ENCODE measurements at places on chromosomes 13 and 19.

DNA sequence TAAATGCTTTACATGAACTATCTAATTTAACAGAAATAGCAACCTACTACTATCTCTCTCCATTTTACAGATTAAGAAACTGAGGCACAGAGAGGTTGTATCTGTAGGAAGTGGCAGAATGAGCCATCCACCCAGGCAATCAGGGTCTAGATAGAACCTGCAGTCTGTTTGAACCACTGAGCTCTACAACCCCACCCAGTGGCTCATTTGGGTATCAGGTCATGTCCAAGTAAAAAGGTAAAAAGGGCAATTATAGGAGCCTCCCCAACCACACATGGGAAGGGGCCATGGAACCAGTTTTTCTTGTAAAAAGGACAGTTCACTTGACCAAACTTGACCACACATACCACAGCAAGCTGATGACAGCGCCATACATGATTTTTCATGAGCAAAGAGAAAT is 92.9 kb upstream of the SGCG start:
- no peak for DNase-seq

GRCh38 chr13:30855569-30855968 is 50.5 kb upstream of the MEDAG start:
- DNase-seq = no peak

- no peak for DNase-seq
Observed at GRCh38 chr19:44985445-44985844, 15.8 kb upstream of the RELB start.

GRCh38 chr19:49639401-49640112 is 386 bp downstream of the RRAS start:
- no peak for DNase-seq

DNA sequence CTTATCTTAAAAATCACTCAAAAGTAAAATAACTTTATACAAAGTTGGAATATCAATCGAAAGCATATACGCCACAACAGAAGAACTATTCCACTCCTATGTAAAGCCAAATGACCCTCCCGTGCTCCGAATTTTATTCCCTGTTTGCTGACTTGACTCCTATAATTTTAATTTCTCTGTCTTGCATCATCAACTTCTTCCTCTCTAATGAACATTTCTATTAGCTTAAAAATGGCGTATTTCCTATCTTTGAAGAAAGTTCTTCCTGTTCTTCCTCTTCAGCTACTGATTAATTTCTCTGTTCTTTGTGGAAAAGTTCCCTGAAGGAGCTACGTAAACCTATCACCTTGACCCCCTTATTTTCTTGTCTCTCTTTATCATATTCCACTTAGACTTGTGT is 389.3 kb downstream of the LMO7 start:
- no peak for DNase-seq

DNA sequence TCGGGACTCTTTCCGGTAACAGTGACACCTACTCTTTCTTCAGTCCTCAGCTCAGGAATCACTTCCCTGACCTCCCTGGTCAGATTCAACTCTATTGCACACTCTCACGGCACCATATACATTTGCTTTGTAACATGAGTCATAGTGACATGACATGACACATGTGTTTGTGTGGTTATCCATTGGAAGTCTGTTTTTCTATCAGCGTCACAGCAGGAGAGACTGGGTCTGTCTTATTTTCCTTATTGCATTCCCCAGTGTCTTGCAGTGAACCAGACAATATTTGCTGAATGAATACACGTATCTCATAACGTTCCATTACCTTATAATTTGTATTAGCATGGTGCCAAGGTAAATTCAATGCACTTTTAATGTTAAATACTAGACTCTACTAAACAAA is 102.0 kb downstream of the DCLK1 start:
- no peak for DNase-seq

- no peak for DNase-seq
Observed at GRCh38 chr13:27528908-27529307, 78.5 kb upstream of the MTIF3 start.

GRCh38 chr13:27269114-27269665 is 1.4 kb upstream of the RASL11A start:
- no peak for DNase-seq

- DNase-seq = no peak
Observed at GRCh38 chr19:47028195-47028601, 8.6 kb downstream of the NPAS1 start.

- no peak for DNase-seq
Observed at GRCh38 chr19:23460656-23461055, 65.4 kb upstream of the ZNF91 start.

GRCh38 chr19:38713865-38714264 is 30.4 kb downstream of the CAPN12 start:
- no peak for DNase-seq

- no peak for DNase-seq
Observed at GRCh38 chr19:46478356-46478986, 7.1 kb upstream of the PNMA8A start.

GRCh38 chr19:49775742-49776370 is 9.1 kb downstream of the AP2A1 start:
- DNase-seq = no peak

GRCh38 chr19:30316000-30316491 is 56.1 kb upstream of the ZNF536 start:
- DNase-seq = no peak

DNA sequence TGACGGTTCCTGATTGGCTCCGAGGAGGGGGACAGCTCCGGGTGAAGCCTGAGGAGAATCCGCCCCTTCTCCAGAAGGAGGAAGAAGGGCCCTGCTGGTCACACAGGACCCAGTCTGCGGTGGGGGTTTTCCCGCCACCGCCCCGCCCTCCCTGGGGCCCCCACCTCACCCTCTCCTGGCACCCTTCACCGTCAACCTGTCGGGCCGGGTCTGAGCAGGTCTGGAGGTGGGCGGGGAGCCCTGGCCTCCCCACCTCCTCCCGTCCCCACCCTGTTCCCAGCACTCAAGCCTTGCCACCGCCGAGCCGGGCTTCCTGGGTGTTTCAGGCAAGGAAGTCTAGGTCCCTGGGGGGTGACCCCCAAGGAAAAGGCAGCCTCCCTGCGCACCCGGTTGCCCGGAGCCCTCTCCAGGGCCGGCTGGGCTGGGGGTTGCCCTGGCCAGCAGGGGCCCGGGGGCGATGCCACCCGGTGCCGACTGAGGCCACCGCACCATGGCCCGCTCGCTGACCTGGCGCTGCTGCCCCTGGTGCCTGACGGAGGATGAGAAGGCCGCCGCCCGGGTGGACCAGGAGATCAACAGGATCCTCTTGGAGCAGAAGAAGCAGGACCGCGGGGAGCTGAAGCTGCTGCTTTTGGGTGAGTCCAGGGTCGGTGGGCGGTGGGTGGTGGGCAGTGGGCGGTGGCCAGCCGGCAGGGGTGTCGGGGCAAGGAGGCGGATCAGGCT is at the start of gene GNA15:
TSS of gene GNA15 (plus strand) at position 73 of the 723 bp plus-strand sequence. CDS start at position 491, 418 bp downstream.
- DNase-seq = no peak

GRCh38 chr19:5313307-5313706 is 27.3 kb downstream of the PTPRS start:
- DNase-seq = no peak

DNA sequence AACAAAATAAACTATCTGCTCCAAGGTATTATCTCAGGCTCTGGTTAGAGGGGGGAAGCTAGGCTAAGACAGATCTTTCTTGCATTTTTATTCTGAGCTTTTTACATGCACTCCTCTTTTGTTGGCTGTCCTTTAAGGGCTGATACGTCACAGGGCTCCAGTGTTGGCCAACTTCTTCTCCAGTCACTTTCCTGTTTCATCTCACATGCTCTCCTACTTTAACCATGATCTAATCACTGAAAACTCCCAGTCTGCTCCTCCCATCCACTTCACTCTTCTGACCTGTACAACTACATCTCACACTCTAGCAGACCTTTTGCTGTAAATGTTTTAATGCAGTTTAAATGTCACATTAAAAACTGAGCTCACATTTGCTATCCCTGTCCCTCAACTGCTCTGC is 510.0 kb upstream of the KLF12 start:
- DNase-seq = no peak

- DNase-seq = no peak
Observed at GRCh38 chr13:102295316-102296048, 106.4 kb downstream of the FGF14 start.

DNA sequence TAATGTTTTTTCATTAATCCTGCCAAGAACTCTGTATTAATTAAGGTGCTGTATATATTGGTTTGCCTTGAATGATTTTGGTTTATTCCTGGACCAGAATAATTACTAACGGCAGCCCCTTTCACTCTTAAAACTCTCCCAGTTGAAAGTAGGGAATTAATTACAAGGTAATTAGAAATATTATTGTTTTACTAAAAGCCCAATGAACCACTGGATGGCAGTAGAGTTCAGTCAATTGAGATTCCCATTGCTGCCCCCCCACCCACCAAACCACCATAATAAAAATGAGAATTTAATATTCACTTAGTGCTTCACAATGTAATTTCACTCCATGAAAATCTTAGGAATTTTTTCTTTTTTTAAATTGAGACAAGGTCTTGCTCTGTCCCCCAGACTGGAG is 13.7 kb downstream of the WBP4 start:
- no peak for DNase-seq

GRCh38 chr19:43729919-43730318 is 14.0 kb downstream of the IRGC start:
- DNase-seq = no peak

GRCh38 chr19:50861010-50861409 is 6.3 kb downstream of the KLK3 start:
- DNase-seq = no peak

- DNase-seq = no peak
Observed at GRCh38 chr13:110807546-110807945, 94.0 kb downstream of the ING1 start.

DNA sequence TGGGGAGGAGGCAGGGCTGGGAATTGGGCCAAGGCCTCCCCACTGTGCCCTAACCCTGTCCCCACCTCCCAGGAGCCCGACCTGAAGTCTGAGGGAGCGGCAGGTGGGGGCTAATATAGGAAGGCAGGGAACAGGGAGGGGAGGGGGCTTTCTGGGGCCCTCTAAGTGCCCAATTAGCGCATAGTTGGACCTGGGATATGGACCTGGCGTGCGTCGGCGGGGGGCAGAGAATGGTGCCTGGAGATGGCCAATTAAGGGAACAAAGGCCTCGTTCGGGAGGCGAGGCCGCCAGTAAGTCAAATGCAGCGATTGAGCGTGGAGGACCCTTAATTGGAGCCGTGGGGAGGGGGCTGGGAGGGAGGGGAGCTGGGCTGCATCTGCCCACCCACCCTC is at the start of gene C19orf85:
TSS of gene C19orf85 (minus strand) at position 90 of the 393 bp plus-strand sequence. CDS start 197 bp downstream, outside the sequence.
- DNase-seq = no peak

- DNase-seq = no peak
Observed at GRCh38 chr13:20567881-20568528, 1.0 kb downstream of the IFT88 start.

DNA sequence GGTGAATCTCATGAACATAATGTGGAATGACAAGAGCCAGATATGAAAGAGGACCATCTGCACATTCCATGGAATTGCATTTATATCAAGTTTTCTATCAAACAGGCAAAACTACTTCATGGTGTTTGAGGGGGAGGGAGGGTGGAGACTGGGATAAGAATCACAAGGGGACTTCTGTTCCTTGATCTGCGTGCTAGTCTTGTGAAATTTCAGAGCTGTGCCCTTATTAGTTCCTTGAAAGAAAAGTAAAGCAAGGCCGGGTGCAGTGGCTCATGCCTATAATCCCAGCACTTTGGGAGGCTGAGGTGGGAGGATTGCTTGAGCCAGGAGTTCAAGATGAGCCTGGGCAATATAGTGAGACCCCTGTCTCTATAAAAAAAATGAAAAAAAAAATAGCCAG is 30.2 kb upstream of the CEBPG start:
- no peak for DNase-seq

DNA sequence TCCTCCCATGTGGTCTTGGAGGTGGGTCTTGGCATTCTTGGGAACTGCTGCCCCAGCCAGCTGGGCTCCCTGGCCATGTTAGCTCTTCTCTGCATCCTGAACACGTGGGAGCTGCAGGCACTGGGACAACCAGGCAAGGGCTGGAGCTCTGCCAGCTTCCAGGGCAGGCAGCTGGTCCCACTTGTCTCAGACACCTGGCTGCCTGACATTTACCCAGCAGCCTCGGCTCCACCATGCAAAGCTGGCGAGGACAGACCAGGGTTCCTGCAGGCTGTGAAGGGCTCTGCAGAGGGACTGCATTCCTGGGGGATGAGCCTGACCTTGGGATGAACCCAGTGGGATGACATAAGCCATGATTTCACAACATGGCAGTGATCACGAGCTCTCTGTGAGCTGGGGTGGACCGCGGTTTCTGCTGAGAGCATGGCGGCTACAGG is 99.0 kb upstream of the TSHZ3 start:
- no peak for DNase-seq

DNA sequence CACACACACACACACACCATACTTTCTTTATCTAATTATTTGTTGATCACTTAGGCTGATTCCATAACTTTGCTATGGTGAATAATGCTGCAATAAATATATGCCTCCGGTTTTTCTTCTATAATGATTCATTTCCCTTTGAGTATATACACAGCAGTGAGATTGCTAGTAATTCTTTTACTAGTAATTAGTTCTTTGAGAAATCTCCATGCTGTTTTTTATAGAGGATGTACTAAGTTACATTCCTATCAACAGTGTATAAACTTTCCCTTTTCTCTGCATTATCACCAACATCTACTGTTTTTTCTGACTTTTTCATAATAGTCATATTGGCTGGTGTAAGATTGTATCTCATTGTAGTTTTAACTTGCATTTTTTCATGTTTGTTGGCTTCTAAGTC is 1405.1 kb downstream of the PCDH9 start:
- no peak for DNase-seq

DNA sequence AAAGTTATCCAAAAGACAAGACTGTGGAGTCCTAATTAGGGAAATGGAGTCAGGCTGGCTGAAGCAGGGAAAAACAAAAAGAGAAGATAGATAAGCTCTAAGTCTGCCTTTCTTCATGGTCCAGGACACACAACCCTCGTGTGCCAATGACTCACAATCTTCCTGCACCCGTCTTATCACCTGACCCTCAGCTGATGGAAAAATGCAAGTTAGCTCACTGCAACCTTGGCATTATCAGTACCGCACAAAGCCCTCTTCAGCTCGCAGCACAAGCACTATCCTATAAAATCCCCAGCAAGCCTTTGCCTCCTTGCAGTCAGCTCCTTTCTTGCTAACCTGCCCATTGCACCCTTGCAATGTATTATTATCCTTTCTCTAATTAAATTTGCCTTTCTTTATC is 4.3 kb downstream of the OR7A5 start:
- DNase-seq = no peak

- no peak for DNase-seq
Observed at GRCh38 chr13:50410921-50411746, 395.9 kb downstream of the KCNRG start.

GRCh38 chr13:33645591-33646554 is 172.1 kb upstream of the RFC3 start:
- no peak for DNase-seq

- DNase-seq = no peak
Observed at GRCh38 chr13:38905081-38905480, 85.5 kb downstream of the STOML3 start.

DNA sequence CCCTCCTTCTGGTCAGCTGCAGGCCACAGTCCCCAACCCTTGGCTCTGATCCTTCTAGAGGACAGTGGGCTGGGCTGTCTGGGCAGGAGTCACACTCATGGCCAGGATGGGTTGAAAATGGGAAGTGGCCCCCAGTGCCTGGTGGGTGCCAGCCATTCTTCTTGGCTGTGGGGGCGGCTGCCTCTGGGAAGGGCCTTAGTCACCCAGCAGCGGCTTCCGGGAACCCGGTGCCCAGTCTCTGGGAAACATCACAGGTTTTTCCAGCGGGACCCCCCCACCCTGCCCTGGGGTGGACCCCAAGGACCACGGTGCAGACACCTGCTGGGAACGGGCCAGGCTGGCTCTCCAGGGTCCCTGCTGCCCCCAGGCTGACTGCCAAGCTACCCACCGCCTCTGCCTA is 27.3 kb upstream of the SLC7A10 start:
- DNase-seq = no peak
